ENCODE measurements at places on chromosomes 3 and 15. TPM values are rescaled to one million over a fixed set of nuclear protein-coding genes. Genes with fewer than 3 reads are reported as not detected.

DNA sequence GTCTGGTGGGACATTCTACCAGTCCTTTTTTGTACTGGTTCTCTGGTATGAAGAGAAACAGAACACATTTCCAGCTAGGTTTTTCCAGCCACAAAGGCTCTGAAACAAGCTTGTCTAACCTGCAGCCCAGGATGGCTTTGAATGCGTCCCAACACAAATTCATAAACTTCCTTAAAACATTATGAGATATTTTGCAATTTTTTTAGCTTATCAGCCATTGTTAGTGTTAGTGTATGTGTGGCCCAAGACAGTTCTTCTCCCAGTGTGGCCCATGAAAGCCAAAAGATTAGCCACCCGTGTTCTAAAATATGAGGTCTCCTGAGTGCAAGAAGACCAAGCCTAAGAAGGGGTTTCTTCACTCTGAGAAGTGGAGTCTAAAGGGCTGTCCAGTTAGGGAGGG is 18.4 kb upstream of the TIMP4 start:
- no peak for DNase-seq

GRCh38 chr15:65619626-65620290 is 2.0 kb upstream of the SLC24A1 start:
- no peak for DNase-seq

DNA sequence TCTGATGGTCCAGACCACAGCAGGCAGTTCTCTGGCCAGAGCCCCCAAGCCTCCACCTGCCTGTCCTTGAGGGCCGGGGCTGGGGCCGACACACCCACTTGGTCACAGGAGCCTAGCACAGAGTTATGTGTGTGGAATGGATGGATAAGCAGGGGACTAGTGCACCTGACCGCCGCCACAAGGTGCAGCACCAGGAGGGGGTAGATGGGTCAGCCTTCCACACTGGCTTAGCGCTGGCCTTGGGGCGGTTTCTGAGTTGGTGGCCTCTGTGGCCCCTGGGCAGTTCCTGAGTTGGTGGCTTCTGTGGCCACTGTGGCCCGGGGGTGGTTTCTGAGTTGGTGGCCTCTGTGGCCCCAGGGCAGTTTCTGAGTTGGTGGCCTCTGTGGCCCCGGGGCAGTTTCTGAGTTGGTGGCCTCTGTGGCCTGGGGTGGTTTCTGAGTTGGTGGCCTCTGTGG is 75.8 kb downstream of the FBLN2 start:
- no peak for DNase-seq

- DNase-seq, result no peak
These were observed 264.4 kb upstream of the NR2F2 start for GRCh38 chr15:96066126-96066525.

GRCh38 chr15:95448531-95449229 is 881.8 kb upstream of the NR2F2 start:
- no peak for DNase-seq

DNA sequence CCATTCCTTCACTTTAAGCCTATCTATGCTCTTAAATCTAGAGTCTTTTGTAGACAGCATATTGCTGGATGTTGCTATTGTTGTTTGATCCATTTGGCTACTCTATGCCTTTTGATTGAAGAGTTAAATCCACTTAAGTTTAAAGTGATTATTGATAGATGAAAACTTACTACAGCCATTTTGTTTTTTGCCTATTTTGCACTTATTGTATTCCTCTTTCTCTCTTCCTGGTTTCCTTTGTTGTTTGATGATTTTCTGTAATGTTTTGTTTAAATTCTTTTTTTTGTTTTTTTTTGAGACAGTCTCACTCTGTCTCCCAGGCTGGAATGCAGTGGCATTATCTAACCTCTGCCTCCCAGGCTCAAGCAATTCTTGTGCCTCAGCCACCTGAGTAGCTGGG is 19.8 kb downstream of the IQCF6 start:
- no peak for DNase-seq

DNA sequence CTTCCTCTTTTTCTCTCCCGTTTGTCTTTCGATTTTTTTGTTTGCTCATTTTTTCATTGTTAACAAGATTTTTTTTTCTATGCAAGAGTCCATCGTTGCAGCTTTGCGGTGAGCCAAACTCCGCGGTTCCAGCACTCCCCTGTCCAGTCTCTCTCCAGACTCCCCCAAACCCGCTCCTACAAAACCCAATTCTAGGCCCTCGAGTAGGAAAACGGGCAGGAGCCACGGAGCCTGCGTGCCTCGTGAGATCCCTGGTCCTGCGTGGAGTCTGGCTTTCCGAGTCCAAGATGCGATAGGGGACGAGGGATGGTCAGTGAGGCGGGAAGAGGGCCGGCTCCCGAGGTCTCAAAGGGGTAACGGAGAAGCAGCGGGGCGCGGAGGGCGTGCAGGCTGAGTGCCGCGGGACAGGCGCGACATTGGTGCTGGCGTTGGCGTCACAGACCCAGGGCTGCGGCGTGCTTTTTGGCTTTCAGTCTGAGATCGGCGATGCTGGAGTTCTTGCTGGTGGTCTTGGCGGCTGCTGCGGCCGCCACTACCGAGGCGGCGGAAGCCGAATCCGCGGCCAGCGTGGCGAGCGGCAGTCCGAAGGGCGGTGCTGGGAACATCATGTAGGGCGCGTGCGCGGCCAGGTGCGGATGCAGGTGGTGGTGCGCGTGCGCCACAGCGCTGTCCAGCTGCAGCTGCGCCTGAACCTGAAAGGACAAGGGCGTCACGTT is 8.5 kb downstream of the SHOX2 start:
- DNase-seq, result no peak

- DNase-seq, result no peak
These were observed 611 bp upstream of the USP19 start for GRCh38 chr3:49121132-49121736.

- no peak for DNase-seq
These were observed 31.7 kb downstream of the GOLGA6A start for GRCh38 chr15:74050556-74051234.

- DNase-seq, result no peak
These were observed 105.2 kb downstream of the RPLP1 start for GRCh38 chr15:69557707-69558409.

DNA sequence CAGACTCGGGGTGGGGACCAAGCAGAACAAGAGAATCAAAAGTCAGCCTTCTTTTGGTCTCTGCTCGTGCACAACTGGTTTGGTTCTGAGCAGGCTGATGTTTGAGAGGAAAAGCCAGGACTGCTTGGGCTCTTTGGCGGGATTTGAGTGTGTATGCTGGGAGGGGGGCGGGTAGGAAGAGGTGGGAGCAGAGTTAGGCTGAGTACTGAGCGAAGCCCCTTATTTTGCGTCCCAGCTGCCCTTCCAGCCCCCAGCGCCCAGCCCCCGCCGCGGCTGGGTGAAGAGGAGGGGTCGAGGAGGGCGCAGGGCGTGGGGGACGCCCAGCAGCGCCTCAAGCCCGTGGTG is 153.5 kb upstream of the GOLIM4 start:
- no peak for DNase-seq

DNA sequence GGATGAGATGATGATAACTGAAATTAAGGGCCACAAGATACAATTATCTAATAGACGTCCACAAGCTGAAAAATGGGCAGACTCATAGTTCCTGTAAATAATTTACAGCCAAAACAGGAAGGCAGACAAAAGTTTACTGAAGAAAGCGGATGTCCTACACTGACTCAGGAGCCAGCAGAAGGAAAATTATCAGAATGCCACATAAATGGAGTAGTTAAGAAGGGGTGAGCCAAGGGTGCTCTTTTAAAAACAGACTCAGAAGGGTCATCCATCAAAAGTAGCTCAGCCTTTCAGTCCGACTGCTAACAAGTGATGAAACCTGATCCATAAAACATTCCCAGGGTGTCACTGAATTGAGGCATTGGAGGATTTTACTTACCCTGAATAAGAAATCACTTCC is 39.8 kb downstream of the TUSC7 start:
- DNase-seq, result no peak

DNA sequence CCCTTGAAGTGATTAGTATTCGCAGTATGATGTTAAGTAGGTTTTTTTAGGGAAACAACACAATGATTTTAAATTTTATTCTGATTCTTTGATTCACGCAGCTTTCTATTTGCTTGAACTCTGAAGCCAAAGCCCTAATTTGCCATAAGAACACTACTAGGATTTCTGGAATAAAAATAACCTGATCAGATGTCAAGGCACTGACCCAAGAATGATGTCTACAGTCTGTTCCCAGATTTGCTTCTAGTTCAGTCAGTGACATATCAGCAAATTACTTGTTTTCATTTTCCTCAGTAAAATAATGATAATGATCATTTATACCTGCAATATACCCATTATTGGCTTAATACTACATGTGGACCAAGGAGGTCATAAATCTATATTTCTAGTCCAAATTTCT is 179.5 kb upstream of the EIF1B start:
- DNase-seq, result no peak

DNA sequence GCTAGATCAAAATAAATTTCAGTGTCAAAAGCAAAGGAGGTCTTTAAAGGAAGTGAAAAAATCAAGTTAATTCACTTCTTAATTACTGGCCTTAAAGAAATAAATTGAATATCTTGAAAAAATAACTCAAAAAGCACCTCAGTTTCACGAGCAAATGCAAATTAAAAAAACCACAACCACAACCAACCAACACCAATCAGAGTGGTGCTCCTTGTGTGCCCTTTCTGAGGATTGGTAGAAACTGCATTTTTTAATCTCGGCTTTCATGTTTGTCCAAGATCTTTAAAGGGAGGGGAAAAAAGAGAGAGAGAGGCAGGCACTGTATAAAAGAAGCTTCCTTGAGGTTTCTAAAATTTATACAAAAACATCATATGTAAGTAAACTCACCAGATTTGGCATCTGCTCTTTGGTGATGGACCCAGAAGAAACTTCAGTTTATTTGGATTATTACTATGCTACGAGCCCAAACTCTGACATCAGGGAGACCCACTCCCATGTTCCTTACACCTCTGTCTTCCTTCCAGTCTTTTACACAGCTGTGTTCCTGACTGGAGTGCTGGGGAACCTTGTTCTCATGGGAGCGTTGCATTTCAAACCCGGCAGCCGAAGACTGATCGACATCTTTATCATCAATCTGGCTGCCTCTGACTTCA is at the start of gene GPR15:
GPR15 (plus strand) TSS at position 357 of the 653 bp plus-strand sequence; CDS start at position 413, 56 bp downstream.
- no peak for DNase-seq

DNA sequence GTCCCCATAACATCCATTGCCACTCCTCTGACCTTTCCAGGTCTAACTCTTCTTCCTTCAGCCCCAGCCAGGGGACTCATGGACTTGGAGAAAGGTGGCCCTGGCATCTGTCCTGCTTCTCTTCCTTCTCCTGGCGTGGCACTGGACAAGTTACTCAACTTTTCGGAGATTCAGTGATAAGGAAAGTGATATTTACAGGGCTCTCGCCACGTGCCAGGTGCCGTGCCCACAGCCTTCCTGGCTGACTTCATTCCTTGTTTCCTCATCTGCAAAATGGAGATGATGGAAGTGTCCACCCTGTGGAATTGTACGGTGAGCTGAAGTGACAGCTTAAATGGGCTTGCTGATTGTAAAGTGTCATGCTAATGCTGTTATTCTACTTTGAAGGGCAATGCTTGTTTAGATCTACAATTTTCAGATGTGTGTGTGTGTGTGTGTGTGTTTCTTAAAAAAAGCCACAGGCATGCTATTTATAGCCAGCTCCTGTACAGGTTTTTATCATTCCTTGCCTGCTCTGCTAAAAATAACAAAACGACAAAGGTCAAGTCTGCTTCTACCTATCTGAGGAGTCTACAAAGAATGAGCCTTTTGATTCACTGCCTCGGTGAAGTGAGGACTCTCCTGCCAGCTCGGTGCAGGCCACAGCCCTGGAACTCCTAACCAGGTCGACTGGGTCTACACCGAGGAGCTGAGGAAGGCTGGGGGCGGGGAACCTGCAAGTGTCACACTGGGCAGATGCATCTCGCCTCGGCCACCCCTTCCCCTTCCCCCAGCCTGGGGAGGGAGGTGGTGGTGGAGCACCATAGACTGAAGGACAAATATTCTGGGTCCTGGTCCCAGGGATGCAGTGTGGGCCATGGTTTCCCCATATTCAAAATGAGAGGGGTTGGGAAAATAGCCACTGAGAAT is 11.4 kb upstream of the ATP2B2 start:
- no peak for DNase-seq

- DNase-seq, result no peak
These were observed 52.3 kb downstream of the ADAM10 start for GRCh38 chr15:58697220-58697619.

GRCh38 chr3:102144063-102144462 is 290.8 kb upstream of the ZPLD1 start:
- no peak for DNase-seq

The LDHAL6B gene
- not detected for total RNA-seq

The A4GNT gene
- total RNA-seq, result not detected

The LYZL4 gene
- total RNA-seq, result not detected

The CIB1 gene
- 34.4 TPM for total RNA-seq

The GNB4 gene
- 18.0 TPM for total RNA-seq

The ALPK3 gene
- 3.7 TPM for total RNA-seq

The SLC28A1 gene
- not detected for total RNA-seq

The ISL2 gene
- 0.78 TPM for total RNA-seq

The ATP2B2 gene
- 317 TPM for total RNA-seq

The C3orf20 gene
- 0.47 TPM for total RNA-seq
